ENCODE measurements at places on chromosomes 12 and 14.

GRCh38 chr12:120902846-120903411 lies 1.2 kb downstream of the SPPL3 start:
- no peak for DNase-seq

DNA sequence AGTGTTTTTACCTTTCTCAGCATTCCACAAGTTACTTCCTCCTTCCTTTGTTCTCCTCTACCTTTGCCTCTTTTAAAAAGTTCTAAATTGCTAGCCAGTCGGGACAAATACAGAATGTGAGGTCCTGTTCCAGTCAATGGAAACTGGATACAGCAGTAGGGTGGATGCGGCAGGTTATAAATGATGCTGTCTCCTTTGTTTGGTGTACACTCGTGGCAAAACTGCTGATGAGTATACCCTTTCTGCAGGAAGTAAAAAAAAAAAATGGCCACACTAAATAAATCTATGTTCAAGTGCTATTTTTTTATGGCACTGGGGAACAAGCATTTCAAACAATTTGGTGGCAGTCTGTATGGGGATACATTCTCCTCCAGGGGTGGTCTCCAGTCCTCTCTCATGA lies 27.5 kb downstream of the KLRK1 start:
- DNase-seq = no peak

- no peak for DNase-seq
Observed at GRCh38 chr14:65016471-65016870, 29.8 kb downstream of the FNTB start.

- no peak for DNase-seq
Observed at GRCh38 chr12:67780580-67781084, 132.1 kb downstream of the DYRK2 start.

GRCh38 chr12:12403264-12404248 lies 46.7 kb downstream of the BORCS5 start:
- DNase-seq = no peak

DNA sequence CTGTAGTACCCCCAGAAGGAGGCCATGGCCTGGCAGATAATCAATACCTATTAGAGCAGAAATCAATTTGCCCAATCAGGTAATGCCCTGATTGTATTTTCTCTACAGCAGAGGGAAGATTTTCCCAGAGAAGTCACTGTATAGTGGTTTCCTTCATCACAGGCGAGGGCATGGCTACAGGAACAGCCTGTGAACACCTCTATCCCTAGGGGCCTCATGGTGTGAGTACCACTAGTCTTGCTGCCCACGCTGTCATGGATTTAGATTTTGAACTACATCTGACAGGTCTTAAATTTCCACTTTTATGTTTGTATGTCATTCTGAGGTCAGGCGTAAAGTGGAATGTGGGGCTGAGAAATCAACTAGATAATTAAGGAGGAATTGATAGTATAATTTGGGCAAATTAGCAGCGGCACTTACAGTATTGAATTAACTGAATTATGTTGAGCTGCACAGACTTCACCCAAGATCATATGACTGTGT lies 42.4 kb upstream of the STXBP6 start:
- DNase-seq = no peak

DNA sequence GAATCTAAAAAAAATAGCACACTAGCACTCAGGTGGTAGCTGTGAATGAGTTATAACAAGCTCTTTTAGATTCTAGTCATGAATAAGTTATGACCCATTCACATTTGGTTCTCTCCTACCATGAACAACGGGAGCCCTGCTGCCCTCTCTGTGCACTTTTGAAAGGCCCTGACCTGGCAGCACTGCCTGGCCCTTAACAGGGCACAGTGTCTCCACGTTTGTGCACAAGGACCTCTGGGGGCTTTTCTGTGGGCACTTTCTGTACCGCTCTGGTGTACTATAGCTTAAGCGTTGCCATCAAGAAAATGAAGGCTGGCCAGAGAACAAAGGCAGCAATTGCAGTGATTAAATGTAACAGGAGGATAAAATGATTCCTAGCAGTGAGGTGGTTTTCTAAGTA lies 21.2 kb downstream of the CCDC92 start:
- no peak for DNase-seq
